Smooth muscle cell of bladder (primary cell): ENCODE measurements at places on chromosomes 7 and 10. TPM values are rescaled to one million over a fixed set of nuclear protein-coding genes. Genes with fewer than 3 reads are reported as not detected.

The EGR2 gene
- total RNA-seq, result 0.14 and 0.46 TPM in 2 replicates

The VSTM4 gene
- total RNA-seq, result 5.8 and 9.1 TPM in 2 replicates

The DPP6 gene
- total RNA-seq, result not detected in 2 replicates

The TUBAL3 gene
- not detected in 2 replicates for total RNA-seq

The CLRN3 gene
- total RNA-seq, result not detected in 2 replicates

The ADARB2 gene
- total RNA-seq, result not detected in 2 replicates

The PLA2G12B gene
- not detected in 2 replicates for total RNA-seq

The HOGA1 gene
- 0.28 and 1.1 TPM in 2 replicates for total RNA-seq

The MSMB gene
- total RNA-seq, result not detected in 2 replicates

The TTYH3 gene
- 27.9 TPM in 2 replicates for total RNA-seq

The GPER1 gene
- total RNA-seq, result 1.00 and 1.5 TPM in 2 replicates

The TCF7L2 gene
- 4.3 and 4.8 TPM in 2 replicates for total RNA-seq

The MUC12 gene
- total RNA-seq, result 0.57 and 0.92 TPM in 2 replicates

The GRID1 gene
- under 0.01 and 0.09 TPM in 2 replicates for total RNA-seq

The MRLN gene
- not detected in 2 replicates for total RNA-seq

The MIOS gene
- 22.8 and 25.0 TPM in 2 replicates for total RNA-seq

The RPS24 gene
- 3,143 and 3,273 TPM in 2 replicates for total RNA-seq

The PNLIPRP2 gene
- not detected in 2 replicates for total RNA-seq

The CNPY1 gene
- not detected in 2 replicates for total RNA-seq

The PRSS37 gene
- not detected in 2 replicates for total RNA-seq

The GRM3 gene
- not detected in 2 replicates for total RNA-seq

The TMEM184A gene
- 0.09 and 0.14 TPM in 2 replicates for total RNA-seq

The TAS2R3 gene
- total RNA-seq, result 0.85 and 1.8 TPM in 2 replicates

The MCM10 gene
- 1.00 and 1.2 TPM in 2 replicates for total RNA-seq

The TMEM213 gene
- not detected in 2 replicates for total RNA-seq

The COBL gene
- total RNA-seq, result 0.09 and 0.28 TPM in 2 replicates

The NFE2L3 gene
- 3.1 and 4.7 TPM in 2 replicates for total RNA-seq

The SAMD9 gene
- 7.4 and 10.2 TPM in 2 replicates for total RNA-seq

The SKAP2 gene
- total RNA-seq, result 6.0 and 8.5 TPM in 2 replicates

The IL2RA gene
- total RNA-seq, result not detected in 2 replicates

The TET1 gene
- 2.1 and 3.6 TPM in 2 replicates for total RNA-seq

The LHFPL3 gene
- total RNA-seq, result not detected in 2 replicates

The GBX1 gene
- total RNA-seq, result not detected in 2 replicates

The ERVW-1 gene
- total RNA-seq, result 0.09 TPM in 1 of 2 replicates, not detected in the other

The HKDC1 gene
- total RNA-seq, result 0.28 and 0.74 TPM in 2 replicates

The TMEM229A gene
- total RNA-seq, result not detected in 2 replicates
